ENCODE measurements at places on chromosomes 2 and 18.

DNA sequence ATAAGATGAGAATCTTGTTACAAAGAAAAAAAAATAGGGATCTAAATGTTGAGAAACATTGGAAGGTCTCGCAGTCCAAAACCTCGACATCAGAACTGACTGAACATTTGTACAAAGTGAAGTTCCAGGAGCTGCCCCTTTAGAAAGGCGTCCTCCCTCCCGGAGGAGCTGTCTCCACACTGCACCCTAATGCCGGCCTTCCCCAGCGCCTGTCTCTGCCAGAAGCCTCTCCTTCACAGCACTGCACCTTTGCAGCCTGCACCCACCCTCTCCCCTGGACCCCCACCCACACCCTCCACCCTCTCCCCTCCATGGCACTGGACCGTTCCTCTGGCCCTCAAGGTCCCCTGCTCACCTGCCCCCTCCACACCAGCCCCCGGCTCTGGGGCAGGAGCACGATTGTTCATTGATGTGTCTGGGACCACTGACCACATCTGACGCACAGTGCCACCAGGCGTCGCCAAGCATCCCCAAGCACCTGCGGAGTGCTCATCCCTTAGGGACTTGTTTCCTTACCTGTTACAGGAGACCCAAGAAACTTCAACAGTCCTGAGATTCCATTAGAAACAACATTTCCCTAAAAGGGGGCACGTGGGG lies 90.3 kb upstream of the SNTG2 start:
- DNase-seq = no peak

DNA sequence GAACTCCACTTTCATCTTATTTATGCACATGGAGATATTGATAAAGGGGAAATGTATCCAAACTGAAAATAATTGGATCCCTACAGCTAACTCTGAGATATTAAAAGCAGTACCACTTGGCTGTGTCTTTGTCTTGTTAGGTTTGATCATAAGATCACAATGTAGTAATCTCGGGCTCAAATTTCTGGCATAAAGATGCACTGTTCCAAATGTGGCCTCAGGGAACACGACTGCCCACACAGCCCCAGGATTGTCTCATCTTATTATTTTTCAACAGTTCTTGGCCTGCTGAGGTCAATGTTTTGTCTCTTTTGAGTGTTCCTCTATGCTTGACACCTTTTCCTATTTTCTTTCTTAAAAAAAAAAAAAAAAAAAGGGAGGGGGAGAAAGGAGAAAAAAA lies 114.1 kb downstream of the GBX2 start:
- no peak for DNase-seq

- DNase-seq = no peak
Observed at GRCh38 chr2:112642966-112643365, 2.8 kb upstream of the SLC20A1 start.

DNA sequence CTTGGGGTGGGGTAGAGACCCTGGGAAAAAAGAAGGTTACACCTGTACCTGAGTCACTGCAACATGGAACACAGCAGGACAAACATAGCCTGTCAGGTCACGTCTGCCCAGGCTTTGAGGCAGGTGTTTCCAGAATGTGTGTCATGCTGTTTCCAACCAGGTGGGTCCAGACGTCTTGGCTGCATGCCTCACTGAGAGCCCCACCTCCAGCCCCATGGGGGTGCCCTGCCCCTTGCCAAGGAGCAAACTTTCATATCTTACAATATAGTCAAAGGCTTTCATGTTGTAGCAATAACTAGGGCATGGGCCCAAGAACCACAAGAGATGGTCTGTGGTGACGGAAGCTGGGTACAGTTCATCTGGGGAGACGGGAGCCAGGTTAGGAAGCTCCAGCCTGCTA lies 499.7 kb downstream of the BCL11A start:
- no peak for DNase-seq

GRCh38 chr18:36706134-36706881 lies 122.5 kb downstream of the TPGS2 start:
- DNase-seq = no peak

- no peak for DNase-seq
Observed at GRCh38 chr18:8839281-8839680, 133.9 kb downstream of the MTCL1 start.

- peak; percentile 25 for DNase-seq
Observed at GRCh38 chr2:60735496-60736250, 20.4 kb upstream of the PAPOLG start.

- no peak for DNase-seq
Observed at GRCh38 chr2:26363958-26364357, 17.4 kb upstream of the ADGRF3 start.

- no peak for DNase-seq
Observed at GRCh38 chr2:159939946-159940345, 122.5 kb downstream of the PLA2R1 start.

GRCh38 chr2:182241936-182242335 lies 184.9 kb downstream of the PDE1A start:
- DNase-seq = no peak

DNA sequence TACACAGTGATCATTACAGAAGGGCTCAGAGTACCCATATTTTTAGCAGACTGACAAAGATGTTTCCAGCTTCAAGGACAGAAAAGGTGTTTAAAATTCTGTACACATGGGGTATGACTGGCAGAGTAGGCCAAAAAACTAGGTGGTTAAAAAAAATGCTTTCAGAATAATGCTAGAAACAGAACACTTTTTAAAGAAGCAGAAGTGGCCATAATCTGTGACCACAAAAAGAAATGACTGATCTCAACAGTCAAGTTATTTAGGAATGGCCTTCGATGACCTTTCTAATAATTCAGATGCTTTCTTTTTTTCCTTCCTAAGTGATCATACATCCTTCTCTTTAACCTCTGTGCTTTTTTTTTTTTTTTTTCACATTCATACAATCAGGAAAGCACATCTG lies 4.1 kb upstream of the AQP4 start:
- DNase-seq = no peak

DNA sequence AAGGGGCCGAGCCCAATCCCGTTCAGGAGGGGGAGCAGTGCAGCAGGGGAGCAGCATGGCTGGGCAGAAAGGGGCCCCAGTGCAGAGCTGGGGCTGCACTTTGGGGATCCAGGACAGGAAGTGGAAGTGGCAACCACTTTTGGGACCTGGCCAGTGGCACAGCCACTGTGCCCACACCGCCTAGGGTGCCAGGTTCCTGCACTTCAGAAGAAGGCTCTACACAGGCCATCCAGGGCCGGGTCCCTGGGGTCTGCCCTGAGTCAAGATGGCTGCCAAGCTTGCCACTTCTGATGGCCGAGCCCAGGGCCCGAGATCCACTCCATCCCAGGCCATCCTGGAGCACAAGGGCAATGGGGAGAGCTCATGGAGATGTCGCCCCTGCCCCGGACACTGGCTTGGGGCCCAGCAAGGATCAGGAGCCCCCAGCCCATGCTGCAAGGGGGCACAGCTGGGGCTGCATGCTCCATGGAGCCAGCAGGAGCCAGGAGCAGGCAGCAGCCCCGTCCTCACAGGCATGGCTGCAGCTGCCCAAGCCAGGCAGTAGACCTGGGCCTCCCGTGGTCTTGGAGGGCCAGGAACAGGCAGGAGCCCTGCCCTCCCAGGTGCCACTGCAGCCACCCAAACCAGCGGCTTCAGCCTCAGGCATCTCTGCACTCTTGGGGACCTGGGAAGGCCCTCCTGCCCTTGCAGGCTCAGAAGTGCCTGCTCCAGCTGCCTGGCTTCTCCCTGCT lies 35.0 kb upstream of the ID2 start:
- DNase-seq = no peak

GRCh38 chr2:170850251-170850650 lies 33.6 kb downstream of the GAD1 start:
- no peak for DNase-seq

- DNase-seq = no peak
Observed at GRCh38 chr18:78130232-78131195, 849.1 kb upstream of the SALL3 start.

- DNase-seq = no peak
Observed at GRCh38 chr2:187580462-187581124, 26.4 kb upstream of the TFPI start.

GRCh38 chr2:129087133-129087813 lies 768.6 kb upstream of the HS6ST1 start:
- DNase-seq = no peak

DNA sequence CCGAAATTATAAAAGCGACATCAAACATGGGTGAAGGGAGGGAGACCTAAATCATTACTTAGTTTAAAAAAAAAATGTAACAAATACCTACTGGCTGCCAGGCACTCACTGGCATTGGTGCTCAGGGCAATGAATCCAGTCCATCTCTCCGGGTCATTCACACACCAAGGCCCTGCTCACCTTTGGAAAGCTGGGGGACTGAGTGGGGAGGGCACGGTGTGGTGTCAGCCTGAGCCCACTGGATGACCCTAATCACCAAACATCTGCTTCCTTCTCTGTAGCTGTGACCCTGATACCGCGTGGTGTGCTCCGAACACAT lies 336 bp upstream of the DDX1 start:
- DNase-seq = no peak

DNA sequence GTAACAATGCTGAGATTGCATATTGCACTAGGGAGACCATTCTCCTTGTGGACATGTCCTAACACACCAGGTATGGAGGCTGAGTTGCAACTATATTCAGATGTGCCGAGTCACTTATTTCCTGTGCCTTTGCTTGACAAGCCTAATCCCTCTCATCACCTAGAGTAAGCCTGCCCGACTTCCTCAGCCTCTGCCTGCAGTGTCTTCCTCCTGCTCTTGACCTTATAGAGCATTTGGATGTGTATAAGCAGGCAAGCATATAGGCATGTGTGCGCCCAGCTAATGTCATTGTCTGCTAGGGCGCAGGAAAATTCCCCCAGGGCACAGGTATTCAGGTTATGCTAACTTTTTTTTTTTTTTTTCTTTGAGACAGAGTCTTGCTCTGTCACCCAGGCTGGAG lies 316.9 kb downstream of the CDH2 start:
- no peak for DNase-seq

GRCh38 chr2:124347209-124347608 lies 322.1 kb downstream of the CNTNAP5 start:
- DNase-seq = no peak

- DNase-seq = no peak
Observed at GRCh38 chr18:23269928-23270327, 134.6 kb downstream of the CABLES1 start.

DNA sequence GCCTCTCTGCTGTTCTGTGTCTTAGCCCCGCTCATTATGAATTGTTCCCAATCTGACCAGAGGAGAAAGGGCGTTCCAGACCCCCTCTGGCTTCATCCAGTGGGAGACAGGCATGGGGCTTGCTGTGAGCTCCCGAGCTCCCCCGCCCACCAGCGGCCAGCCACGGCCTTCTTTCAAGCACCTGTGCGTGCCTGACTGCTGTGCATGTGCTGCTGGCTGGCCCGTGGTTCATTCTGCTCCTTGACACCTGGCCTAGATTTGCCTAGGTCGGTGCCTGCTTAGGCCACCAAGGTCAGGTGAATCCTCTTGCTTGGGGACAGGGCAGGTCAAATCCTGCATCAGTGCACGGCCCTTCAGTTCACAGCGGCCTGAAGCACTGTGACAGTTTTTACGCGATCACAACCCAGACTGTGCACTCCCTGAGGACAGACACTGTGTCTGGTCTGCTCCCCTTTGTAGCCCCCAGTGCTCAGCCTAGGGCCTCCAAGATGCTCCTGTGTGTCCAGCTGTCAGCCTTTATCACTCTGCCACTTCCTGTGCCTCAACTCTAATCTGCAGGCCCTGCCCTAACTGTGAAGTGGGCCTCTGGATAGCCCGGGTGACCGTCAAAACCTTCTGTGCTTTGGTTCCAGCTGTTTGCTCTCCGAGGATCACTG lies 3.6 kb upstream of the LPIN1 start:
- no peak for DNase-seq

DNA sequence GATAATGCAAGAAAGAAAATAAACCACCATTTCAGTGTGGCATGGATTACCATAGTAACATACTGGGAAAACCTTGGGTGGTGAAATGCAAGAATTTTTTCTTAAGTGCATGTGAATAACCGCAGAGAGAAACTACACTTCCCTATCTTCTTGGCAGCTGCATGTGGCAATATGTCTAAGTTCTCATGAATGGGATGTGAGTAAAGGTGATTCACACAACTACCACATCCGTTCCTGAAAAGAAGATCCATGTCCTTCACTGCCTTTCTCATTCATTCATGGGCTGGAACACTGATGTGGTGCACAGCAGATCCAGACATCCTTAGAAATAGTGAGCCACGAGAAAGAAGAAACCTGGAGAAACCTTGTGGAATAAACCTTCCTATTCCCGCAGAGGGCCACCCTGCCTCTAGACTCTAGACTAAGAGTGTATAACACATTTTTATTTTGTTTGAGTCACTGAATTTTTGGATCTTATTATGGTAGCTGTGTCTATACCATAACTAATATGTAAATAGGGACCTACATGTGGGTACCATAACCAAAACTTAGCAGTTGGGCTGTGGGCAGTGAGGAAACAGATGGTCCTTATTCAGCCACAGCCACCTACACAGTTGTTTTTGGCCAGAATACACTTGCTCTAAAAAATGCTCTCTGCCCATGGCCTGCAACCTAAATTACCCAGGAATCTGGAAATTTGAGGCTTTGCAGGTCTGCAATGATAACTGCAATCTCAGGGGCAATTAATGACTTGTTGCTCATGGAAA lies 573.3 kb downstream of the LRP1B start:
- DNase-seq = no peak

- peak; percentile 68 for DNase-seq
Observed at GRCh38 chr18:13216711-13217465, 1.7 kb upstream of the LDLRAD4 start.
